ENCODE measurements at places on chromosomes 2 and 18.

DNA sequence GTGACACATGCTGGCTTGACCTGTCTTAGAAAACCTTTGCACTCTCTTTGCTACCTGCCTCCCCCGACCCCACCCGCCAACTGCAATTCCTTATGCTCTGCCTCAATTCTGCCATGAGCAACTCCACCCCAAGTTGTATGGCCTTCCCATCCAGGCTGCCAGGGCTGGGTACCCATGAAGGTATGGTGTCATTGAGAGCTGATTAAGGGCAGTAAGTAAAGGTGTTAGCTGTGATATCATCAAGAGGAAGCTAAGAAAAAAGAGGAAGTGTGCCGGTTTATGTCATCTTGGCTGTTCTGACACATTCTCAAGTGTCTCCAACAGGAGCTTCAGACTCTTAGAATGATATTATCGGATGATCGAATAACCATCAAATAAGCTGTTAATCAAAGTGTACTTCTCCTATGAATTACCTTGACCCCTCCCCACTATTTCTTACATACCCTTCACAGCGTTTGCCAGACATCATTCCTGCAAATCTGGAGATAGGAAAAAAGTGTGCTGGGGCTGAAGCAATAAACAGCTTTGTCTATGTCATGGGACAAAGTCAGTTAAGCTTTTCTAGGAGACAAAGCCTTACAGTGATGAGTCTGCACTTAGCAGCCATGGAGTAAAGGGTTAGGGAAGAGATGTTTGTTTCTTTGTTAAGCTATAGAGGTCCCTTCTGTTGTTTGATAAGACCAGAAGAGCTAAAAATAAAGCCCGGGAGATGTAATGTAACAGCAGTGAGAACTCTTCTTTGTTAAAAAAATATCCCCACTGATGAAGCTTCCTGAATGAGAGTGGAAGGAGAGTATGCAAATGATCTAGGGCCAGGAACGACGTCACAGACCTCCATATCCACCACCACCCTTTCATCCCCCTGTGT lies 40.4 kb upstream of the SMAD2 start:
- DNase-seq: no peak

- DNase-seq: no peak
Measured at GRCh38 chr2:219658874-219659273, 31.4 kb downstream of the SLC4A3 start.

GRCh38 chr2:108594132-108594981 lies 60.1 kb downstream of the LIMS1 start:
- no peak for DNase-seq

DNA sequence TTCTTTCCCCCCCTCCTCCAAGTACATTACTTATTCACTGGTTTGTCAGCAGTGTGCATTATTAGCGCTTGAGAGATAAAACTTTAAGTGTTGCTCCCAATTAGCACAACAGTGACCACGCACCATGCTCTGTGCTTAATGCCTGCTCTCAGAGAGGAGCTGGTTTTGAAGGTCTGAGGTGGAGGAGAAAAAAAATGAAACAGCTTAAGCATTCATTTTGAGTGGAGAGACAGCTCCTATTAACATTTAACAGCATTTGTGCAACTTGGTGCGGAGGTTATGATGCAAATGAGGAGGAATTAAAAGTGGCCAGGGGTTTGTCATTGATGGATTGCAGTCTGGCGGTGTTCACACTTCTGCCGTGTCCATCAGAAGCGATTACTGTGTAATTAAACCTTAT lies 141.8 kb downstream of the FIGN start:
- DNase-seq: no peak

- DNase-seq: no peak
Measured at GRCh38 chr2:27509326-27509725, 12.7 kb downstream of the GCKR start.

GRCh38 chr18:23953984-23954383 lies 60.6 kb upstream of the TTC39C start:
- DNase-seq: no peak

- no peak for DNase-seq
Measured at GRCh38 chr2:35585972-35586371, 769.6 kb upstream of the CRIM1 start.

DNA sequence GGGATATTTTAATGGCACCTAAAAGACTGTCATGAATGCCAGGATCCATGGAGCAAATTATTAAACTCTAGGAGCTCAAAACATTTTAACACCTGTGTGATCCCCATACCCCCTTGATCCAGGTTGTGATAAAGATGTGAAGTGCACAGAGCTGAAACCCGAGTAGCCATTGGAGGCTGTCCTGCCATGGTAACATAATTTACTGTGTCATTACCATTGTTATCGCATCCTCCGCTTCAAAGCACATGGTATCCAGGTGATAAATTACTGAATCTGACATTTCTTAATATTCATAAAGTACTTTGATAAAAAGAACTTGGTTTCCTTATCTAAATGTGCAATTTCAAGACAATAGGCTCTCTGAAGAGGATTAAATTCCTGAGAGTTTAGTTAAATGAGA lies 109.3 kb downstream of the CHST9 start:
- DNase-seq: no peak

- DNase-seq: no peak
Measured at GRCh38 chr2:117720765-117721164, 93.7 kb upstream of the DDX18 start.

DNA sequence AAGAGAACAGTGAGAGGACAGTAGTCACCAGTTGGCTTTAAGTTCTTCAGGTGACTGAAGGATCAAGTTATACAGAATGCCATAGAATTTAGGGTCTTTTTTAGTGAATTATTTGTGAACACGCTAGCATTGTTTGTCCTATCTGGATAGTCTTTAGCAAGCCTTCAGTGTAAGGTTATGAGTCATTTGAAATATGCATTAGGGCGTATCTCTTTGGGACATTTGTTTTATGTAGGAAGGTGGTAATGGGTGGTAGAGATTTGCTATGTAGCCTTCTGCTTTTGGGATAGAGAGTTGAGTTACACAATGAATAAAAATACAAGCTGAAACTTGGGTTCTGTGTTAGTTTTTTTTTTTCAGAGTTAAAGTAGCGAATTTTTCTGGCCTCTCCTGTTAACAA lies 13.0 kb downstream of the ACTR2 start:
- DNase-seq: no peak

DNA sequence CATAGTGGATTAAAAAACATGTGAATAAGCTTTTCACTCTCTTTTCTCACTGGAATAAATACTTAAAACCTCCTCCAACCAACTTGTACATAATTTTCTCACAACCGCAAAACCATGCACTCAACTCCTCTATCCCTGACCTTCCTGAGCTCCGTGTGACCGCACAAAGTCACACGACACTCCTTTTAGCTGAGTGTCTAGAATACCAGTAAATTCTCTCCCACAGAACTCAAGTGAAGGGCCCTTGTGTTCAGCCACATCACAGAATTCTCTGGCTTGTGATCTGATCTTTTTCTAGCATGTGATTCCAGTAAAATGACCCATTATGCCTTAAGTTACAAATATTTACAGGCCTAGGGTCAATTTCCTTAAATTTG lies 91.2 kb upstream of the ARL4C start:
- DNase-seq: no peak

- DNase-seq: no peak
Measured at GRCh38 chr18:39419315-39419714, 1853.7 kb upstream of the CELF4 start.

DNA sequence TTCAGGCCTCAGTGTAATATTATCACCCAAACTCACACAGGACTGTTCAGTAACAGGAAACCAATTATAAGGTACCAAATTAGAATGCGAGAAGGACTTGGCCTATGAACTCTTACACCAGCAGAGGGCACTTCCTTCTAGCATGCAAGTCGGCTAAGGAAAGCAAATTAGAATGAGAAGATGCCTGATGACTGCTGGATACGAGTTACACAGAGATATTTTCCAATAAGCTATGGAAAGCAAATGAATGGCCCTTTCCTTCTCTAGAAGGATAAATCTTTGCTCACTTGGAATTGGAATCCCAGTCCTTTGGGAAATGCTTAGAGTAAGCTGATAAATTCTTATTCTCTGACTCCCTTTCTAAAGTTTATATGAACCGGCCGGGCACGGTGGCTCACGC lies 109.8 kb downstream of the AP1S3 start:
- DNase-seq: peak; percentile 2

DNA sequence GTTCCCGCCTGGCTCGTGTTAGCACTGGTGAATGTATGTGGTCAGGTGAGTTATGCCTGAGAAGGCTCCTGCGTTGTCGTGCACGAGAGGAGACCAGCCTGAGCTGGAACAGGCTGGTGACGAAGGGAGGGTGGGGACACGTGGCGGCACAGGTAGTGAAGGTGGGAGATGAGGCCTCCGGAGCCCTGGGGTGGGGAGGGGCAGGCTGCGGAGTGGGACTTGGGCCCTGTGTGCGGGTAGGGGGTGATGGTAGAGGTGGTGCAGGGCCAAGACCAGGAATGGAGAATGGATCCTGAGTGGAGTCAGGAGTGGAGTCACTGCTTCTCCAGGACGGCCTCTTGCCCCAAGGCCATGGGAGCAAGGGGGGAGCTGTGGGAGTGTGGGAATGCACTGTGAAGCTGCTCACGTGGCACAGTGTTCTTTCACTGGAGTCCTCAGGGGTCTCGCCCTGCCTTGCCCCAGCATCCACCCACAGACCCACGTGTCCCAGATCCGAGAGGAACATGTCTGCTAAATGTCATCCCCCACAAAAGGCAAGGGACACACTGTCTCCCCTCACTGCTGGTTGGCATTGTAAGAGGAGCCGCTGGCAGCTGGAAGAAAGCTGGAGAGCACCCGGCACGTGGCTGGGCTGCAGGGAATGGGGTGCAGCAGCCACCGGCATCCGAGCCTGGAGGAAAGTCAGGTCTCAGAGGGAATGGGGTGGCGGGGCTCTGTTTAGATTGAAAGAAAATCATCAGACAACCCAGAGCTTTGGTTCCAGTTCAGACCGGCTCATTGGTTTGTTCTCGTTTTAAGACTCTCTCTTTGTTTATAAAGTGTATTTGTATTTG lies 63.7 kb downstream of the CYP26B1 start:
- no peak for DNase-seq

- DNase-seq: no peak
Measured at GRCh38 chr18:43665105-43665788, 388.0 kb upstream of the SYT4 start.

- no peak for DNase-seq
Measured at GRCh38 chr2:99338029-99338585, 918 bp downstream of the EIF5B start.

- DNase-seq: no peak
Measured at GRCh38 chr2:242019344-242019743, 149.8 kb downstream of the RTP5 start.

DNA sequence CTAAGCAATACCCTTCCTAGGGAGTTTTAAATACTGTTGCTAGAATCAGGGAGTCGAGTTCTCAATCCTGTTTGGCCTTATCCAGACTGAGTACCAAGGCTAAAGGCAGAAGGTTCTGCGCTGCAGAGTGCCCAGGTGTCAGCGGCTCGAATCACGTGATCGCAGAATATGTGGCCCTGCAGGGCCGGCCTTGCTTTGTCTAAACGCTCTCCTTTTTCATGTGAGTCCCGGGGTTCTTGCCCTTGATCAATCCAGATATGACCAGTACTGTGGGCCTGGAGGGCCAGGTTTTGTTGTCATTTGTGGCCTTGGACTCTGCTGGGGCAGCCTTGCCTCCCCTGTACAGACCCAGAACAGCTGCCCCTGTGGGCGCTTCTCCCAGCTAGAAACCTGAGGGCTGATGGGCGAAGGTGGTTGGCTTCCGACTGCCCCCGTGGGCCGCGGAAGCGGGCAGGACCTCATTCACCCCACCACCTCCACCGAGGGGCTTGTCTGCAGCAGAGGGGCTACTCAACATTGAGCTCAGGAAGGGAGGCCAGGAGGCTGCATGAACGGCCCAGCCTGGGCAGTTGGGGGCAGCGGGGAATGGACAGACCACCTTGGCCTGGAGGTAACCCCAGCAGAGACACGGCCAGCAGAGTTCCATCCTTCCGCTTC lies 225.0 kb downstream of the ALPK2 start:
- no peak for DNase-seq

DNA sequence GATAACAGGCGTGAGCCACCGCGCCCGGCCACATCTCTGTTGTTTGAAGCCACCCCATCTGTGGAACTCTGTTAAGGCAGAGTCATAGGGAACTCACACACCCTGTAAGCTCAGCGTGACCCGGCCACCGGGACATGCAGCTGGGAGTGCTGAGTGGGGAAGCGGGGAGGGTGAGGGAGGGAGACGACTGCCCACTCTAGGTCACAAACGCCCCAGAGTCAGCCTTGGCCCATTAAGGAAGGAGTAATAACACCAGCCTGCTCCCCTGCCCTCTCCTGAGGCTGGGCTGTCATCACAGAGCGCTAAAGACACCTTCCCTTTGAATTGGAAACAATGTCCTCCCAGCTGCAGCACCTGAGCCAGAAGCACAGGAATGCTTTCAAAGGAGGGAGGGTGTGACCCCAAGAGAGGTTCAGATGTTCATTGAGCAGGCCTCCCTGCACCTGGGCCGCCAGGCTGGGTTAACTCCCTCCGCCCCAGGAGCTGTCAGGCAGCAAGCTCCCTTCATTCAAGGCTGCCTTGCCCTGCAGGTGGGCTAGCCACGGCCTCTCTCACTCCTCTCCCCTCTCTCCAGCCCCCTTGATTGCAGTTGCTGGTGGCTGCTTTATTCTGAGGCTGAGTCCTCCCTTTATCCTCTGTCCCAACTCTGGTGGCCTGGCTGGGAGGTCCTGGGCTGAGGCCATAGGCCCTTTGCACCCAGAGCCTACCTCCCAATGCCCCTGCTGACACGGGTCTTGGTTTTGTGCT lies 77.2 kb upstream of the HPCAL1 start:
- DNase-seq: no peak

GRCh38 chr2:193467276-193467987 lies 1272.7 kb upstream of the TMEFF2 start:
- no peak for DNase-seq

DNA sequence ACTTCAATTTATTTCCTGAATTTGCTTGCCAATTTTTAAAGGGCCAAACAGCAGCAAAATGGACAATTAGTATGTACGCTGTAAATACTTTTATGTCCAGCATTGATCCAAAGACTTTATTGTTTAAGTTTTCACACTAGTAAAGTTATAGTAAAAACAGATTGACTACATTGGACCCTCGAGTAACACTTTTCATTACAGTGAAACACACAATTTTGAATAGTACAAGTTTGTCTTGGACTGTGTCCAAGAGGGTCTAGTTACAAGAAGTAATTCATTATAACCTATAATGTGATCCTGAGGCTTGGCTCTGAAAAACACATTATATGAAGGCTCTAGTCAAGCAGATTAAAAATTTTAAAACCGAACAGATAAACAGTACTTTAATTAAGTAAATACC lies 11.4 kb upstream of the RBBP8 start:
- no peak for DNase-seq

- DNase-seq: no peak
Measured at GRCh38 chr2:63374341-63374740, 213.9 kb downstream of the WDPCP start.

GRCh38 chr2:39128919-39129391 lies 8.1 kb upstream of the SOS1 start:
- DNase-seq: peak; percentile 34

Data from stimulated activated CD4-positive, alpha-beta T cell treated with anti-CD3 and anti-CD28 coated beads, Interleukin-2, amount 100 ng/mL, for 48 hours (primary cell).